ENCODE measurements at places on chromosomes 13 and 19.

GRCh38 chr13:23612731-23613130 lies 42.5 kb downstream of the TNFRSF19 start:
- no peak for DNase-seq

- DNase-seq: no peak
Observed at GRCh38 chr19:49552749-49553148, 24.9 kb downstream of the RCN3 start.

DNA sequence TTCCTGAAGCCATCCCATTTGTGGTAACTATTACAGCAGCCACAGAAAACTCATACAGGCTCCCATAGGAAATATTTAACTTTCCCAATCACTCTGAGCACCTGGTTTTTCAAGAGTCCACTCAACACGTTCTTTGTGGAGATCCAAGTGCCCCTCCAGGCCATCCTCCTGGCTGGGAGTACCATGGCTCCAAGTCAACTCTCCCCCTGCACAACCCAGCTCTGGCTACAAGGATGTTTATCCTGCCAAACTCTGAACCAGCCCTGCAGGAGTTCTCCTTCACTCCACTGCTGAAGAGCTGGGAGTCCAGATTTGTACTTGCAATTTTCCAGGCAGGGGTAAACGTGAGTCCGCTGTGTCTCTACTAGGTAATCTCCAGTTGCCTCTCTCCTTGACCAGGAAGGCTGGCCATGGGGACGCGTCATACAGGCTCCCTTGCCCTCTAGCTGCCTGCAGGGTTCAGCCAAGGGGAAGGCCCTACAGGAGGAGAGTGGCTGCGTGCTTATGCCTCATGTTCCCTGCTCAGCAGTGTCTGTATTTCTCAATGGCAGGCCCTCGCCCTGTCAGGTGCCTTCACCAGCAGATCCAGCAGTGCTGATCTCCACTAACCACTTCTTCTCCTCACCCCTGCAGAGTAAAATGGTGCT lies 29.9 kb upstream of the ARGLU1 start:
- no peak for DNase-seq

DNA sequence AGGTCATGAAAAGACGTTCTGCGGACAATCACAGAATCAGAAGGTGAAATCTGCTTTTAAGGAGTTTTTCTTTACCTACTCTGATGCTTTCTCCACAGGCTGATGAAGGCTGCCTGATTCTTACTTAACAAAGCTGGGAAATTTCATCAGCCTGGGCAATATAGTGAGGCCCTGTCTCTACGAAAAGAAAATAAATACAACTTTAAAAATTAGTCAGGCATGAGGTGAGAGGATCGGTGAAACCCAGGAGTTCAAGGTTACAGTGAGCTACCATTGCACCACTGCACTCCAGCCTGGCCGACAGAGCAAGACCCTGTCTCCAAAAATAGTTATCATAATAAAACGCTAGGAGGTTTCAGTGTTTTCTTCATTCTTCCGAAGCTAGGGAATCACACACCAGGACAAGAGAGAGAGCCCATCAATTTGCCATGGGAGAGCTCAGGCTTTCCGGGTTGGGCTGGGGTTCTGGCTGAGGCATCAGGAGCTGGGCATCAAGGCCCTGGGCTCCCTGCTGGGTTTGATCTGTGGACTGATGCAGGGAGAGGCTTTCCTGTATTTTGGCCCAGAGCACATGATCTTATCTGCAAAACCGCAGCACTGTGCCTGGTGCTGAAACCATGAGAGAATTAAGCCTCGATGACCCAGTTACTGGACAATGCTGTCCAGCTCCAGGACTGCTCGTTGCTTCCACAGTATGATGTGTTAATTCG lies 25.1 kb upstream of the CEBPG start:
- DNase-seq: no peak

DNA sequence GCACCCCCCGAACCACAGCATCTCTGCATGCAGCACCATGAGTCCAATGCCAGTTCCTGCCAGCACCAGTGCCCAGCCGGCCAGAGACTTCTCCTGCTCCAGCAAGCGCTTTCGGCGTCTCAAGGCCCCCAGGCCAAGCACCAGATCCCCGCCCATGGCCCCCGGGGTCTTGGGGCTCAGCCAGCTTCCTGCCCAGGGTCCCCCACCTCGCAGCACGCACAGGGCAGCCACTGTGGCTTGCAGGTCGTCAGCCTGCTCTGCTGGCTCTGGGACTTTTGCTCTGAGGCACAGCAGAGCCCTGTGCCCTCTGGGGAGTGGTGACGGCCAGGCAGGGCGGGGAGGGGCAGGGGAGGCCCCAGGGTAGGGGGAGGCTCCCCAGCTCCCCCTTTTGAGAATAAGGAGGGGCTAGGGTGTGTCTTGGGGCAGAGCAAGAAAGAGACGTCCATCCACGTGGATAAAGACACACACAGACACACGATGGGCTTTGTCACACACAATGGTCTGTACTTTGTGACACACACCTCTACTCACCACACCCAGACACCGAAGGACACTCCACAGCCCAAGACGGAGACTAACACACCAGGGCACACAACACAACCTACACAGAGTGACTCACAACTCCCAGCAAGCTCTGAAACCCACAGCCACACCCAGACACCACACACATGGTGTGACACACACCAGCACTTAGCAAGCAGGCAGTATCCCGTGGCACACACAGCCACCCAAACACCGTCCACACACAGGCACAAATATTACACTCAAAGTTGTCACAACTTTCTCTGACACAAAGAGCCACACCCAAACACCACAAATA lies at the start of gene KCNN4:
Gene KCNN4 (minus strand): TSS at position 268 of the 820 bp plus-strand sequence. CDS start 112 bp downstream, at position 156.
- no peak for DNase-seq

- no peak for DNase-seq
Observed at GRCh38 chr19:16429066-16429758, 42.6 kb downstream of the EPS15L1 start.

- no peak for DNase-seq
Observed at GRCh38 chr13:21949818-21950429, 279.1 kb downstream of the FGF9 start.

GRCh38 chr13:101053301-101054093 lies 362.8 kb downstream of the NALCN start:
- no peak for DNase-seq

DNA sequence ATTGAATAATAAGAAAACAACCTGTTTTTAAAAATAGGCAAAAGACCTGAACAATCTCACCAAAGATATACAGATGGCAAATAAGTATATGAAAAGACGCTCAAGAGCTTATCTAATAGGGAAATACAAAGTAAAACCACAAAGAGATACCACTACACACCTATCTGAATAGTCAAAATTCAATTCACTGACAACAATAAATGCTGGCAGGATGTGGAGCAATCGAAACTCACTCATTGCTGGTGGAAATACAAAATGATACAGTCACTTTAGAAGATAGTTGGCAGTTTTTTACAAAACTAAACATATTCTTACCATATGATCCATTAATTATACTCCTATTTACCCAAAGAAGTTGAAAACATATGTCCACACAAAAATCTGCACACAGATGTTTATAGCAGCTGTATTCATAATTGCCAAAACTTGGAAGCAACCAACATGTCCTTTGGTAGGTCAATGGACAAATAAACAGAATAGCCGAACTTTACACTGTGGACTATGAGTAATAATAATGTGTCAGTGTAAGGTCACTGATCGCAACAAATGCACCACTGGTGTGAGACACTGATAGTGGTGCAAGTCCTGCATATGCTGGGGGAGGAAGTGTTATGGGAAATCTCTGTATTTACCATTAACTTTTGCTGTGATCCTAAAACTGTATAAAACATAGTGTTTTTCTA lies 20.8 kb downstream of the ZC3H13 start:
- no peak for DNase-seq

GRCh38 chr19:6687114-6687513 lies 17.2 kb upstream of the TNFSF14 start:
- DNase-seq: no peak

DNA sequence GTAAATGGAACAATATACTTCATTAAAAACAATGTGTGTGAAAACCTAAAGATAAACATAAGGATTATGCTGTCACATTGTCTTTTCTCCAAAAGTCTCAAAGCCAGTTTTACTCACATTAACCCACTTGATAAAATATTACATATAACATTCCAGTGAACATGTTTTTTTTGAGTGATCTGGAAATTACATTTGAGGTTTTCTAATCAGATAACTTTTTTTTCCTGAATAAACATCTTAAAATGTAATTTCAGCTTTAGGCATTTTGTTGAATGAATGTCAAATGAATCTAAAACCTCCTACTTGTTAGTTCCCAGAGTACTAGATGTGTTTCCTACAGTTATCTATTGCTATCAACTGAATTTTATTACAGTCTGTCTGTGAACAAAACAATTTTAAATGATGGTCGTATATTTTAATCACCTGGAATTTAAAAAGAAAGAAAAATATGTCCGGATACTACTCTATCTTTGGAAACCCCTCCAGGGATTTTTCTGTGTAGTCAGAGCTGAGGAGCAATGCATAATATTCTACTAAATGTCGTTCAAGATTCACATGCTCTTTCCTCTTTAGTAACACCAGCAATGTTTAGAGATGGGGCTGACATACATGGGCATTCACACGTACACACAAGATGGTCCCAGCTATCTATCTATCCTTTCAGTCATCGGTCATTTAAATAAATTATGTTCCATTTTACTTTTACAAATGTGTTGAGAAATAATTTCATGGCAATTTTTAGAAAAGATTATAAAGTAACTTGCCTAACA lies 283.9 kb downstream of the KLF12 start:
- DNase-seq: no peak

GRCh38 chr19:55352549-55353145 lies 1.9 kb downstream of the COX6B2 start:
- DNase-seq: no peak

GRCh38 chr13:76522083-76522755 lies 364.0 kb downstream of the KCTD12 start:
- DNase-seq: no peak

DNA sequence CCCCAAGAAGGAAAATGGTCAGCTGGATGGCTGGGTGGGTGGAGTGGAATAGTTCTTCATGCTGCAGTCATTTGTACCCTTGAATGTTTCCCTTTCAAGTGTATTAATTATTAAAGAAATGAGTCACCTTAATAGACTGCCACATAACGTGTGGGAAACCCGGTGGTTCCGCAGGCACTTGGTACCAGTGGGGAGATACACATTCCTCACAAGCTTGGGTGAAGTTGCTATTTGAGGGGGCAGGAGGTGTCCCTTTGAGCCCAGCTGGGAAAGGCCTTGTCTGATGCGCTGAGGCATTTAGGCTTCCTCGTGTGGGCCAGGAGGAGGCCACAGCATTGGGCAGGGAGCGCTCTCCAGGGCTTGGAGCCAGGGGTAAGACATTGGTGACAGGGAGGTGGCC lies 57.7 kb downstream of the ATP8A2 start:
- DNase-seq: no peak

- DNase-seq: no peak
Observed at GRCh38 chr13:20182231-20182846, 10.4 kb downstream of the GJB2 start.

DNA sequence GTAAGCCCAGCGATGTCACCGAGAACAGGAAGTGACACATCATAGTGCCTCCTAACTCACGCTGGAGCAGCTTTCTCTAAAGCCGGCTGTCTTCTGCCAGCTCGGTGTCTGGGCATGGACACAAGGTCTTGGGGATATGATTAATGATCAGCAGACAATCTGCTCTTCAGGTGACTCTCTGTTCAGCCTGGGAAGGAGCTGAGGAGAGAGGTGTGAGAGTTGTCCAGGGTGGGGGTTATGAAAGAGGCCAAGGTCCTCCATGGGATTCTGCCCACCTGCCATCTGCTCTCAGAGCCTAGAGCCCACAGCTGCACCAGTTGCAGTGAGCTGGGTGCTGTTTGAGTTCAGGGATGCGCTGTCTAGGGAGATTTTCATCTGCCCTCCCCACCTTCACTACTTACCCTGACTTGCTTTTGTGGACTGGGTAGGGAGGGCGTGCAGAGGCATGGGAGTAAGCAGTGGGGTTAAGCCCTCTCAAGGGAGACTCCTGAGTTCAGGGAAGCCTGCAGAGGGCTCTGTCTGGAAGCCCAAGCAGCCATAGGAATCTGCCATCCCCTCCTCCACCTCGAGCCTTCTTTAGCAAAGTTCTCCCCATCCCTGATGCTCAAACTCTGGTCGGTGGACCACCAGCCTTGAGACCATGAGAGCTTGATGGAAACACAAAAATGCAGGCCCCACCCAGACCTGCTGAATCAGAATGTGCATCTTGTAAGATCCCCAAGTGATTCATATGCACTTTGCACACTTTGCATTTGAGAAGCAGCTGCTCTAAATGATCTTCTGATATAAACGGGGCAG lies 539.7 kb downstream of the RFC3 start:
- DNase-seq: no peak

- DNase-seq: no peak
Observed at GRCh38 chr13:29722415-29722814, 126.9 kb upstream of the SLC7A1 start.

- no peak for DNase-seq
Observed at GRCh38 chr13:108595436-108596274, 33.8 kb upstream of the MYO16 start.

DNA sequence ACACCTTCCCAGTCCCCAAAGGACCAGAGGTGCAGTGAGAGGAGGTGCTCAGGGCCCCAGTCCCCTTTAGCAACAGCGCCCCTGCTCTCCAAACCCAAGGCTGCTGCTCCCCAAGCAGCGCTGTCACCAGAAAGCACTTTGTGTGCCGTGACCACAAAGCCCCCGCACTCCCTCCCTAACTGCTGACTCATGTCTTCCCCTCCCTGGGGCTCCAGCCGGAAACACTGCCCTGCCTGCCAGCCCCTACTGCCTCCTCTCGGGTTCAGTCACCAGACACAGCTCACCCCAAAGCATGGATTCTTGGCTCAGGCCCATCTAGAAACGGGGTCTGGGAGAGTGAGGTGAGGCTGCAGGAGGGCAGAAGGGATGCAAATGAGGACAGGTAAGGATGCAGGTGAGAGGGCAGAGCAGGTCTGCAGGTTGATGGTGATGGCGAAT lies 4.9 kb upstream of the TNFSF14 start:
- no peak for DNase-seq

DNA sequence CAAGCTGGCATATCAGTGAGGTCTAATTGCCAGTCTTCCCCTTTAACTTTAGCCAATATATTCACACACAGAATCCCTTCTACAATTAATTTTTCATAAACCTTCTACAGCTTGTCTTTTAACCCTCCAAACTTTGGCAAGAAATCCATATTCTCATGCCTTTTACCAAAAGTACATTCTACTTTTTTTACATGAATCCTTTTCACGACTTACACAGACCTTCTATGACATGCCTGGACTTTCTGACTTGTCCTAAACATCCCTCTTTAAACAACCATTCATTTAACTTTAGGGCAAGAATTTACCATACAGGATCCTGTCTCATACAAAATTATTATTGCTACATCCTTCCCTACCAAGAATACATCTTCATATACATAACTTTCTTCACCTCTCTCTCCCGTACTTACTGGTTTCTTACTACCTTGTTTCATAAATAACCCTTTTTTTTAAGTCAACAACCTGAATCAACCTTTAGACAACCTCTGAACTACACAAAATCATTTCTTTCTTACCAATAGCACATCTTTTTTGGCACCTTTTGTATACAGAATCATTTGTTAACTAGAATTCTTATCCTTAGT lies 23.5 kb downstream of the ZNF544 start:
- no peak for DNase-seq

DNA sequence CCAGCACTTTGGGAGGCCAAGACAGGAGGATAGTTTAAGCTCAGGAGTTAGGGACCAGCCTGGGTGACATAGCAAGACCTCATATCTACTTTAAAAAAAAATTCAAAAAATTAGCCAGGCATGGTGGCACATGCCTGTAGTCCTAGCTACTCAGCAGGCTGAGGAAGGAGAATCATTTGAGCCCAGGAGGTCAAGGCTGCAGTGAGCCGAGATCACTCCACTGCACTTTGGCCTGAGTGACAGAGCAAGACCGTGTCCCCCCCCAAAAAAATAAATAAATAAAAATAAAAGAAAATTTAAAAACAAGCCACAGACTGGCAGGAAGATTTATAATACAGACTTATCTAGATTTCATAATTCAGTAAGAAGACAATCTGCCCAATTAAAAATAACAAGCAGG lies 14.8 kb downstream of the PSPC1 start:
- no peak for DNase-seq
